ENCODE measurements at places on chromosomes 7 and 10.

DNA sequence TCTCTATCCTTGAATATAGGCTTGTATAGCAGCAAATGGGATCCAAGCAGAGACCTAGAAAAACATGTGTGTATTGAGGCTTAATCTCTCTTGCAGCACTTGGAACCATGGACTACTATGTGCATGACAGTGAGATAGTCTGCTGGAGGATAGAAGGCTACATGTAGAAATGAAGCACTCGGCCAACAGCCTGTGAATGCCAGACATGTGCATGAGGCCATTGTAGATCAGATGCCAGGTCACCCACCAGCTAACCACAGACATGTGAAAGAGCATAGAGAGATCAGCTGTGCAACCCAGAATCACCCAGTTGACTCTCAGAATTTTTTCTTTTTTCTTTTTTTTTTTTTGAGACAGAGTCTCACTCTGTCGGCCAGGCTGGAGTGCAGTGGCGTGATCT is 90.9 kb downstream of the NT5C2 start:
- DNase-seq: no peak

- DNase-seq: no peak
Measured at GRCh38 chr7:80278737-80279136, 144.1 kb downstream of the GNAI1 start.

DNA sequence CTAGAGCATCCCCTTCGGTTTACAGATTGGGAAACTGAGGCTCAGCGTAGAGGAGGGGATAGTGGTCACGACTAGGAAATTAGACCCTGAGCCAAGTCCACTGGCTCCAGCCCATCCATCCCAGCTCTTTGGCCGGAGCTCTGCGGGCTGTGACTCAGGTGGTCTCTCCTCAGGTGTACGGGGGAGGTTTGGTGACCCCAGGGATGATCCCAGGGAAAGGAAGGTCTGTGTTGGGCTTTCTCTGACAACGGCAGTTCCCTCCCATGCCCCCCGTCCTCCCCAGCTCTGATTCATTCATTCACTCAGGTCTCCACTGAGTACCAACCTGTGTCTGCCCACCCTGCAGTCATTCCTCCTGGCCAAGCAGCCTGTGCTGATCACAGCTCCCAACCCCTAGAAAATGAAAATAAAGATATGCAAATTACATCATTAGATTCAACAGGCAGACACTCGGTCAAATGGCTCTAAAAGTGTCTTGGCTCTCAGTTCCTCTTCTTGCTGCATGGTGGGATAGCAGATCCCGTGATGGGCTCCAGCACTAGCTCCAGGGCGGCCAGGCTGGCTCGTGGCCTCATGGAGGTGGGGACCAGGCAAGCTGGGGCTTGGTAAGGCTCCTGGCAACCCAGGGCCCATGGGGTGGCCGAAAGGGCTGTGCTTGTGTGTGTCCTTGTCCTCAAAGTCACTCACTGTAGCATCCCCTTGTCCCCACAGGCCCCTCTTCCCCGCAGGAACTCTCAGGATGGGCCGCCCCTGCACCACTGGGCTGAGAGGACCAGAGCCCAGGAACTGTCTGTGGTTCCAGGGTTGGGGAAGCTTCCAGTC is 37.8 kb downstream of the CLRN3 start:
- no peak for DNase-seq

- DNase-seq: no peak
Measured at GRCh38 chr10:77932016-77932715, 5.6 kb upstream of the DLG5 start.

DNA sequence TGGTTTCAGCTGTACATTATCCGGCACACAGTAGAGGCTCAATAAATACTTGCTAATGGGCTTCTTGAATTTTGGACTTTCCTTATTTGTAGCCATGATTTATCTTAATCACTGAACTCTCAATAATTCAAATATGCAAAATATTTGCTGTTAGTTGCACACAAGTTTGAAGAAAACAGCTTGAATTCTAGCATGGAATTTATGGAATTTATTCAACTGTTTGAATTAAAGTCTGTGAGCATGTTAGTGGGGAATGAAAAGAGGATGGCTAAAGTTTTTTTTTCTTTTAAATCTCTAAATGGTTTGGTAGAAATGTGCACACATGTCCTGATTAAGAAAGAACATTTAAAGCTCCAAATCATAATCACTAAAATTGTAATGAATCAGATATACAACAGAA is 42.5 kb downstream of the SIRT1 start:
- DNase-seq: no peak

GRCh38 chr7:50513166-50513871 is 51.9 kb downstream of the DDC start:
- no peak for DNase-seq

DNA sequence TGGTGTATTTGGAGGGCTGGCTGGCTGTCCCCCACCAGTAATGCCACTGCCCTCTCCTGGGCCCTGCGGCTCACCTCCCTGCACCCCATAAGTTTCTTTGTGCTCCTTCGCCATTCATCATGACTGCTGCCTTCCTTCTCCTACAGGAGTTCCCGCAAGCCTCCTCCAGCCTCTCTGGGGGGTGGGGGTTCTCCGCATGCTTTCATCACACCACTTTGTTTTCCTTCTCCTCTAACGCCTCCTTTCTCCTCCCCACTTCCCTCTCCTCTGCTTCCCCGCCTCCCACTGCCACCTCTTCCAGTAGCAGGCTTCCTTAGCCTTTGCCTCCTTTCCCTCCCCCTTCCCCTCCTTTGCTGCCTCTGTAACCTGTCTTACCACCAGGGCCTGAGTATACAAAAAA is 58.1 kb downstream of the PAX2 start:
- DNase-seq: no peak

- DNase-seq: no peak
Measured at GRCh38 chr10:33819206-33819605, 484.7 kb upstream of the NRP1 start.

DNA sequence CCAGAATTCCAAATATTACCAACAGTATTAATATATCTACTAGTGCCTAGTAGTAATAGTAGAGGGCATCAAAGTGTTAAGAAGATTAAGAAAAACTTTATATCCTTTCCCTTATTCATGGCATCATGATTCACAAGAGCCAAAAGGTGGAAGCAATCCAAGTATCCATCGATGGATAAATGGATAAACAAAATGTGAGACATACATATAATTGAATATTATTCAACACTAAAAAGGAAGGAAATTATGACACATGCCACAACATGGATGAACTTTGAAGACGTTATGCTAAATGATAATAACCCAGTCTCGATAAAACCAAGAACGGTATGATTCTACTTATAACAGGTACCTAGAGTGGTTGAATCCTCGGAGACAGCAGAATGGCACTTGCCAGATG is 23.1 kb downstream of the CDCA7L start:
- no peak for DNase-seq

DNA sequence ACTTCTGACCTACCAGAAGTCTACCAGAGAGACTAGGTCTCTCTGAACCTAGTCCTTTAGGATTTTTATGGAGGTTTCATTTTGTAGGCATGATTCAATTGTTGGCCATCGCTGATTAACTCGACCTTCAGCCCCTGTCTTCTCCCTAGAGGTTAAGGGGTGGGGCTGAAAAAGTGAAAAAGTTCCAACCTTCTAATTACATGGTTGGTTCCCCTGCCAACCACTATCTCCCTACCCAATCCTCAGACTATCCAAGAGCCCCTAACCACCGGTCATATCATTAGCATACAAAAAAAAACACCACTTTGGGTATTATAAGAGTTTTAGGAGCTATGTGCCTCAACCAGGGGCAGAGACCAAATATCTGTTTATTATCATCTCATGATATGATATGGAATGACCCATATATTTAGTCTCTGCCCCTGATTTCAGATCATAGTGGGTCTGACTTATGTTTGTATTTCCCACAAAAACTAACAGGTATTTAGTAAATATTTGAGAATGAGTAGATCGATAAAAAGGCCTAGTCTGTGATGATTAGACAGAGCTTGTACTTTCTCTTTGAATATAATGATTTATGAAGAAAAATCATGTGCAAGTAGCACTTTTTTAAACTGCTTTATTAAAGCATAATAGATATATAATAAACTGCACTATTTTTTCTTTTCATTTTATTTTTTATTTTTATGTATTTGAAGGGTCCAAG is 35.8 kb downstream of the DNAJC9 start:
- no peak for DNase-seq

DNA sequence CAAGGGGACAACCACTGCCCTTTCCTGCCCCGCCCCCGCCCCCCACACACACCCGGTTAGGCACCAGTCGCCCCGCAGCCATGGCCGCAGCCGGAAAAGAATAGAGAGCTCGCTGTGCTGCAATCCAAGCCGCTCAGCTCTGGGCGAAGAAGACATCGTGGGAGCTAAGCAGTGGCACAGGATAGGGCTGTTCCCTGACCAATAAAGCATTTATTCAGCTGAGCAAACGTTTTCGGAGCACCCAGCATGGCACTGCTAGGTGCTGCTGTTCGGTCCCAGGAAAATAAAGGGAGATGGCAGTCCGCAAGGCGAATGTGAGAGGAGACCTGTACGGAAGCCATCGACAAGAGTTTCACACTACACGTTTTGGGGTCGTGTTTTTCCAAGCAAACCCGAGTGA is 18.3 kb downstream of the SKIDA1 start:
- DNase-seq: no peak

DNA sequence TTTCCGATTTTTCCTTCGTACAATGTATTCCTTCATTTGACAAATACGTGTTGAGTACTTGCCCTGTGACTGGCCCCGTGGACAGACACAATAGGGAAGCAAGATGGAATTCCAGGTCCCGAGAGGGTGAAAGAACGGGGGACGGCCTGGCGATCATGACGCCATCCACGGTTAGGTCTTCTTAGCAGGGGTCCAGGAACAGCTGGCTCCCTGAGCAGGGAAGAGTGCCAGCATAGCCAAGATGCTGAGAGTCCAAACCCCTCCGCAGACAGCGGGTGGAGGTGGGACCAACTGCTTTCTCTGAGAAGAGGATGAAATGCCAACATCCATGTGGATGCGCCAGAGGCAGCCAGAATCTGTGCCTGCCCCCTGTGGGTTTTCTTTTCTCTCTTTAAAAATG is 143.7 kb downstream of the DYNC2I1 start:
- DNase-seq: no peak

DNA sequence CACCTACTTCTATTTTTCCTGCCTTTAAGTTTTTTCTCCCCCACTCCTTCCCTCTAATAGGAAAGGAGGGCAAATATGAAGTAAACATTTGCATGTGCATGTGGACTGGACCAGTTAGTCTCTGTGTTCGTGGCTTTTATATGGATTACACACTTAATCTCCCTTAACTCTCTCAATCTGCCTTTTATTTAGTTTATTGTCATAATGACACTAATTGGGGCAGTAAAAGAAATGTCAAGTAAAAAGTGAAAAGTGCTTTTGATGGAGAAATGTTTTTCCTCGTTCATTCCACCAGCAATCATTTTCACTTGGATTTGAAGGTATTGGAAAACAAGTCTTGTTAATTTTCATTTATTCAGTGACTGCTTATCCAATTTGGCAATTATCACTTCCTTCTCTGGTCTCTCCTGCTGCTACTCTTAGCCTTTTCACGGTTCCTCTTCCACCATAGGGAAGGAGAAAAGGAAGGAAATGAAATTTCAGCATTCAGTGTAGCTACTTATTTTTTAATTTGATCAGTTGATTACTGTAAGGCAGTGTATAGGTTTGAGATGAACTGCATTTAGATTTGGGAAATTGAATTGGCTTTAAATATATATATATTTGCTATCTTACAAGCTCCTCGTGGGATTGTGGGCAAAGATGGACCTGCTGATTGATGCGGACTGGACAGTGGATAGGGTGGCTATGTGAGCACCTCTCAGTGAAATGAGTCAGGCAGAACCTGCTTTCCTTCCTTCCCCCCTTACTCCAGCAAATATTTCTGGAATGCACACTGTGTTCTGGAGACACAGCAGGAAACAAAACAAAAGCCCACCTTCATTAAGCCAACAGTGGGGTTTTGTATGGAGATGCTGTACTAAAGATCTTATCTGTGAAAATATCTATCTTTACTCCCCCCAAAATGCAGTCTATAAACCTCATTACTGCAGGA is 77.5 kb downstream of the LRRC4 start:
- no peak for DNase-seq

- DNase-seq: no peak
Measured at GRCh38 chr10:123140164-123140982, 4.6 kb downstream of the HMX3 start.

- no peak for DNase-seq
Measured at GRCh38 chr7:5776894-5777660, 4.4 kb downstream of the RNF216 start.

DNA sequence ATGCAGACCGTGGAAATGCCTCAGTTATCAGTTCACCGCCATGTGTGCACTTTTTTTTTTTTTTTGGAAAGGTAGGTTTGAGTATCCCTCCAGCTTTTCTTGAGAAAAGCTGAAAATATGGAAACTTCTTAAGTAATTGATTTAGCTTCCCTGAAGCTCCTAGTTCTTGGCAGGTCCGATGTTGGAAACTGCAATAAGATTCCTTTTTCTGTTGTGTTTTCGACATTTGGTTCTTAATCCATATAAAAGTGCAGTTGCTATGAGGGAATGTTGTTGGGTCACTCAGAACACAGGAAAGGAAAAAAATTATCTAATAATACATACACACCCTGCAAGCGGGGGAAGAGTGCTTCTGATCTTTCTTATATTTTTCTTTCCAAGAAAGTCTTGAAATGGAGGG is 665.2 kb downstream of the INHBA start:
- DNase-seq: no peak

GRCh38 chr10:89391907-89392756 is at the start of gene IFIT1:
Gene IFIT1, plus strand, starts transcription at chr10:89392623. Its CDS starts 90 bp downstream, at chr10:89392713.
- DNase-seq: no peak

Data from stimulated activated CD8-positive, alpha-beta memory T cell treated with anti-CD3 and anti-CD28 coated beads, Interleukin-4, amount 100 ng/mL, for 4 hours (primary cell).